ENCODE measurements at places on chromosomes 4 and X.
A peak's percentile ranks its signal among the peaks of the same experiment; 100 is the strongest.

- no peak for DNase-seq
These were observed 187.8 kb downstream of the FRAS1 start for GRCh38 chr4:78244705-78245485.

DNA sequence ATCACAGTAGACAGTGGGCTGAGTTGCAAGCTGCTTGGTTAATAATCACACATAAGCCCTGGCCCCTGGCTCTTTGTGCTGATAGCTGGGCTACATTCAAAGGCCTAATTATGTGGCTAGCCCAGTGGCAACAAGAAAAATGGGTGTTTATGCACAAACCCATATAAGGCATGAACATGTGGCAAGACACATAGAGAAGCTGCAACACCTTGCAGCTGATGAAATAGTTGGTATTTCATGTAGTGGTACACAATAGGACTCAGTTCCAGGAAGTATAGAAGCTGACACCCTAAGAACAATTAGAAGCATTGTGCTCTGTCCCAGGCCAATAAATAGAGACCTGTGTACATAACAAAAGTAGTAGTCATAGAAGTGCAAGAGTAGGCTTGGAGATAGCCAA, 14.6 kb upstream of the ZNF630 start:
- DNase-seq: no peak

DNA sequence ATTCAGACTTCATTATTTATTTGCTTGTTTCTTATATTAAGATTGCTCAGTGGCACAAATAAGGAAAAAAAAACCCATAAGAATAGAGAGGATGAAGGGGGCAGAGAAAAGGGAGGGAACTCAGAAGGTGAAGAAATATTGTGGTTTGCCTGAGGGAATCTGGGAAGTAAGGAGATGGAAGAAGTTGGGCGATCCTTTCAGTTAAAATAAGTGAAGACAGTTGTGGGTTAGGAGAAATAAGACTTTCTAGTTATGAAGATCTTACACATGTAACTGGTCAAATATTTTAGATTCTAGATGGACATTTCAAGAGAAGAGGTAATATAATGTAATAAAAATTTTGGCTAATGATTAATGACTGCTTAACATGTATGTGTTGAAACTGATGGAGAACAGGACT, 138.7 kb upstream of the LIMCH1 start:
- DNase-seq: no peak

GRCh38 chrX:32530802-32531403, 680.4 kb downstream of the DMD start:
- peak; percentile 3 for DNase-seq

DNA sequence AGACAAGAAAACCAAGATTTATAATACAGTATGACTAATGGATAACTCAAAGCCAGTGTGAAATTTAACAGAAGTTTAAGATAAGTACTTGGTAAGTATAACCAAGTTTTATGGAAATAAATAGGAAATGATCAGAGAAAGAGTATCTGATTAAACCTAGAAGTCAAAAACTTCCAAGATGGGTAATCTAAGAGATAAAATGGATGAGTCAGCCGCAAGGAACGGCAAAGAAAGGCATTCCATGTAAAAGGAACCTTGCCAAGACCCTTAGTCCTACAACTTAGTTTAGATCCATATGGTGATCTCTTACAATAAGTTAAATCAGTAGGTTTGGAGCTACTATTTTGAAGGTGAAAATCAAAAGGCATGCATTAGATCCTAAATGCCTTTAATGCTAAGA, 34.8 kb downstream of the LIN54 start:
- no peak for DNase-seq

- DNase-seq: no peak
These were observed 19.0 kb downstream of the CHRNA9 start for GRCh38 chr4:40354158-40354557.

- DNase-seq: no peak
These were observed 189.3 kb upstream of the NOCT start for GRCh38 chr4:138826322-138826721.

DNA sequence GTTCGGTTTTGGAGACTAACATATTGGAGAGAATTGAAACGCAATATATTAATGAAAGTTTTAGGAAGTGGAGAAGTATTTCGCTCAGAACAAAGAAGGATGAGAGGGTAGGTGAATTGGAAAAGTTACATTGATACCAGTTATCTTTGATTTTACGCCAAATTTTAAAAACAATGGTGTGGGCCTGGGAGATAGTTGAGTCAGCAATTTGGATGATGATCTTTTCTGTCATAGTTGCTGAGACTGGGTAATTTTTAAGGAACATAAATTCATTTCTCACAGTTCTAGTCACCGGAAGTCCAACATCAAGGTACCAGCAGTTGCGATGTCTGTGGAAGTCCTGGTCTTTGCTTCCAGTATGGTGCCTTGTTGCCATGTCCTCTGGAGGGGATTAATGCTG, 644.8 kb upstream of the LCORL start:
- DNase-seq: no peak

DNA sequence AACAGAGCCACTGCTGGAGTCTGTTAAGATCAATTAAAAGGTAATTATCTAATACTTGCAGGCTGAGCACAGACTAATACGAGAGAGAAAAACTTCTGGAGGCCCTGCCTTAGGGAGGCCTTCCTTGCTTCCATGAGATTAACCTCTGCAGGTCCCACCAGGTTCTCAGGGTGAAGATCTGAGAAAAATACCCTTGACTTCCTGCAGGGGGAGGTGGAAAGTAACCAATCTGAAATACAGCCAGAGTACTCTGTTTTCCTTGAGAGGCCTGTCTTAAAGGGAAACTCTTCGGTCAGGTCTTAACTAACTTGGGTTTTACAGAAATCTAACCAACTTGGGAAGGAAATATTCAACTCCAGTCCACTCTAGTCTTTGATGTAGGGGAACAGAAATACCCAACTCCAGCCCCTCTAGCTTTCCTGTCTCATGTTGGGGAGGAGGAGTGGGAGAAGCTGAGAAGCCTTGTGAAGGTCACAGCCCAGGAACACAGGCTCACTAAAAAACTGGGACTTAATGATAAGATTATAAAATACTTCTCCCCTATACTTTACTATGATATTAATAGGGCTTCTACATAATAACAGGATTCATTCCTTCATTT, 77.1 kb downstream of the TBCK start:
- no peak for DNase-seq

- no peak for DNase-seq
These were observed 107.7 kb downstream of the ANXA3 start for GRCh38 chr4:78659264-78659663.

DNA sequence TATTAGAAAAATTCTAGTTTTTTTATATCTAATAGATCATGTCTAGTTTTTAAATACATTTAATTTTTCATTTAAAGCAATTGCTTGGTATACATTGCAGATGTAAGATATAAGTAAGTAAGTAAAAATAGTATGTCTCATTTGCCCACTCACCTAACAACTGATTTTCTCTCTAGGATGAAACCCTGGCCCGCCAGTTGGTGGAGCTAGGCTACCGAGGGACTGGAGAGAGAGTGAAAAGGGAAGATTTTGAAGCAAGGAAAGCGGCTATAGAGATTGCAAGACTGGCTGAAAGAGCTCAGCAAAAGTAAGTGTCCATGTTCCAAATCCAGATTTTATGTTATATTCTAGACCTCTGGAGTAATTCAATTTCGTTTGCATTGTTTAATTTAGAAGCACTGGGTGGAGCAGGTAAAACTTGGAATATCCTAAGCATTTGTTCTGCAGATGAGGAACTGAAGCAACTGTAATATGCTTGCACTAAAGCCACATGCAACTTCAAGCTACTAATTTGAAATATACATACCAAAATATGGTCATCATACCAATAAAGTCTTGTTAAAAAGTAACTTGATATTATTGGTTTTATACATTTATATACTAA, 27.1 kb downstream of the CFAP299 start:
- DNase-seq: peak; percentile 51

- no peak for DNase-seq
These were observed 30.4 kb downstream of the FAT1 start for GRCh38 chr4:186693159-186693815.

DNA sequence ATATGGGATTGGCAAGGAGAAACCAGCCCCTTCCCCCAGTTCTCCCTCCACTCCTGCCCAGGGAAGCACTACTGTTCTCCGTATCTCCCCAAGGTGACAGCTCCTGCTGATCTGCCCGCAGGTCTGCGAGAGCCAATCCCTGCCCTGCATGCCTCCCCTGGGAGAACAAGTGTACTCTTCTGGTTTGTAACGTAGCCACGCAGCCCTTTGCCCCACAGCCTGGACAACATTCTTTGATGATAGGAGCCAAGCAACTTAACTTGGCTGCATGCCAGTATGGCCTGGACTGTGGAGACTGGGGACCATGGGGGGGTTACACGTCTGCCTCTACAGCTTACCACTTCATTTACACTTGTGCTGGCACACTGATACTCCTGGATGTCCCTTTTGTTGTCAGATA, 2.0 kb downstream of the STBD1 start:
- no peak for DNase-seq

- no peak for DNase-seq
These were observed 58.9 kb downstream of the MOSPD2 start for GRCh38 chrX:14932136-14932535.

GRCh38 chrX:149506349-149506748, 1.2 kb upstream of the IDS start:
- no peak for DNase-seq

DNA sequence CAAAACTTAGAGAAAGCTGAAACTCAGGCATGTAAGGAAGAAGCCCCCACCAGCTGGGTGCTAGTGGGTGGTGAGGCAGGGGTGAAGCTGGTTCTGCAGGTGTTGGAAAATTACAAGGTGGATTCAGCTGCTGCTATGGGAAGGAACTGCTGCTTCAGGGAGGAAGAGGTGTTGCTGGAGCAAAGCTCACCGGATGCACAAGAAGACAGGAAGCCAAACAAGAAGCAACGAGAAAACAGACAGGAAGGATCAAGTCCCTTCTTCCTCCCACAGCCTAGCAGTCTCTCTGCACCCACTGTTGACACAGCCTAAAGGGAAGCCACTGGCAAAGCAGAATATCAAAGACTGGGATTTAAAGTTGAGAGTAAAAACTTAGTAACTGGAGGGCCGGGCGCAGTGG, 100.2 kb upstream of the JADE1 start:
- no peak for DNase-seq

GRCh38 chr4:59728496-59728895, 1471.6 kb upstream of the ADGRL3 start:
- DNase-seq: no peak

DNA sequence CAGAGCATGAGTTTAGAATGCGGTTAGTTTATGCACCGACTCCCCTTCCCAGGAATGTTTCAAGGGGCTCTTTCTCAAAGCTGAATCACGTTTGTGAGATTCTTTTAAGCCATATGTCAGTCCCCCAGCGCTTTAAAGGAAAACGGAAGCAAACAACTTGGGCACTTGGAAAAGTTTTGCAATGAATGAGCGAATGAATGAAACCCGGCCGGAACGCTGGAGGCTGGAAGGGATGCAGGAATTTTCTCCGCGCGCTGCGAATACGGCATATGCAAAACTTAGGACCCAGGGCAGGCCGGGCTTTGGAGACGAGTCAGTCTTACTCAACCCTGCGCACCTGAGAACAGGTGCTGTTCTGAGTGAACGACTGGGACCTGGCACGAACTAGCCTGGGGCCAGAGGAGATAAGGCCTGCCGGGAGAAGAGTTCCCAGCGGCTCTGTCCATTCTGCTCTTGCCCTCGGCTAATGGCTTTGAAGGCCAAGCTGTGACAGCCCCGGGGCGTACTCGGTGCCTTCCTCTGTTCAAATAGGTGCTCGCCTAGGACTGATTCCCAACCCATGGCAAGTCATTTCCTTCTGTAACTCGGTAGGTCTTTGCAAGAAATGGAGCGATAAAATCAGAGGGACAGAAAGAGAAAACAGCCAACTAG, 743 bp upstream of the NRK start:
- no peak for DNase-seq

DNA sequence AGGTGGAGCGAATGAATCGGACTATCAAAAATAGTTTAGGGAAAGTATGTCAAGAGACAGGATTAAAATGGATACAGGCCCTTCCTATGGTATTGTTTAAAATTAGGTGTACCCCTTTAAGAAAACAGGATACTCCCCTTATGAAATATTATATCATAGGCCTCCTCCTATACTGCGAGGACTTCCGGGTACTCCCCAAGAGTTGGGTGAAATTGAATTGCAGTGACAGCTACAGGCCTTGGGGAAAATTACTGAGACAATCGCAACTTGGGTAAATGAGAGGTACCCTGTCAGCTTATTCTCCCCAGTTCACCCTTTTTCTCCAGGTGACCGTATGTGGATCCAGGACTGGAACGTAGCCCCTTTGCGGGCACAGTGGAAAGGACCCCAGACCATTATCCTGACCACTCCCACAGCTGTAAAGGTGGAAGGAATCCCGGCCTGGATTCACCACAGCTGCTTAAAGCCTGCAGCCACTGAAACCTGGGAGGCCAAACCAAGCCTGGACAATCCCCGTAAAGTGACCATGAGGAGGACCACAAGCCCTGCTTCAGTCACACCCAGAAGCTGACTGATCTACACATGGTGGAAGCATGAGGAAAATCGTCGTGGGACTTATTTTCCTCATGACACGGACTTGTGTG, 1138.1 kb downstream of the ARAP2 start:
- no peak for DNase-seq

DNA sequence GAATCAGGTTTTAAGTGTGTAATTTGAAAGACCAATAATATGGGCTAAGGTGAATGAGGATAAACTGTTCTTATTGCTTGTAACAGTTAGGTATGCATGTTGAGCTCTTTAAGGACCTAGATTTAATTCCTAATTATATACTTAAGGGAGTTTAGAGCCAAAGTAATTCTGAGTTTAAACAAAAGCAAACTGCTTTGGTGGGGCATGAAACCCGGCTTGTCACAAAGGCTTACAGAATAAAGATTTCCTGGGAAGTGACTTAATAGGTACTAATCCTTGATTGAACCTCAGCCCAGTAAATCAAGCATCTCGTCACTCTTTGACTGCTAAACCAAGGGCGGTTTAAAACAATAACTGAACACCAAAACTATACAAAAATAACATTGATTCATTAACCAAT, 1324.2 kb downstream of the RPA4 start:
- no peak for DNase-seq

- DNase-seq: no peak
These were observed 4.5 kb upstream of the WWC2 start for GRCh38 chr4:183094393-183095198.

All from stimulated activated naive CD8-positive, alpha-beta T cell treated with anti-CD3 and anti-CD28 coated beads, Interleukin-15, Interleukin-2, amounts not matched to agents 100 U/mL and 50 U/mL, for 24 hours (primary cell).